ENCODE measurements at places on chromosomes 3 and 15.

DNA sequence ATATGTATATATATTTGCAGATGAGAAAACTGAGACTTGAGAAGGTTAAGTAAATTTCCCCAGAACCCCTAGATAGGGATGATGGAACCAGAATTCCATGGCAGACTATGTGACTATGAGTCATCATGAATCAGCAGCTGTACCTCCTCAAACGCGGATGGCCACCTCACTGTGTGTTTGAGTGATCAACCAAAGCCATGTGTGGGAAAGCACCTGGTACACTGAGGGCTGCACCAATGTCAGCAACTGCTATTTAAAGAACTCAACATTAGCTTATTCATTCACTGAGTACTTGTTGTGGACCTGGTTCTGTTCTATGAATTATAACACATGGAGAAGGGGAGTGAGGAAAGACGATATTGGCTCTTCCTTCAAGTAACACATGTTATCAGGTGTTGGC is 377.0 kb downstream of the GAP43 start:
- no peak for DNase-seq

DNA sequence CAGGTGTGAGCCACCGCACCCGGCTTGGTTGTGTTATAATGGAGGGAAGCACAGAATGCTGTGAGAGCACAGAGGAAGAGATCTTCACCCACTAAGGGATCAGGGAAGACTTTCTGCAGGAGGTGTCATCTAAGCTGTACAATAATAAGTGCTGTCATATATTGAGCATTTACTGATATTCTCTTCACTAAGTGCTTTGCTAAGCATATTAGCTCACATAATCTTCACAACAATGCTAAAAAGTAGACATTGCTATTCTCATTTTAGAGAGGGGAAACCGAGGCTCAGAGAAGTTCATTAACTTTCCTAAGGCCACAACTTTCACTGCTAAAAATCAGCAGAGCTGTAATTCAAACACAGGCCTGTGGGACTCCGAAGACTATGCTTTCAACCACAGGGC is 115.3 kb downstream of the CORO2B start:
- DNase-seq: no peak

- no peak for DNase-seq
These were observed 123.7 kb downstream of the MTHFS start for GRCh38 chr15:79773128-79773527.

- DNase-seq: peak; percentile 90
These were observed 693 bp downstream of the RASGRP1 start for GRCh38 chr15:38563723-38564519.

Data from stimulated activated CD4-positive, alpha-beta T cell treated with anti-CD3 and anti-CD28 coated beads, Interleukin-2, amount 100 ng/mL, for 48 hours (primary cell).